Memory B cell (primary cell): ENCODE measurements at places on chromosomes 1 and 21.

DNA sequence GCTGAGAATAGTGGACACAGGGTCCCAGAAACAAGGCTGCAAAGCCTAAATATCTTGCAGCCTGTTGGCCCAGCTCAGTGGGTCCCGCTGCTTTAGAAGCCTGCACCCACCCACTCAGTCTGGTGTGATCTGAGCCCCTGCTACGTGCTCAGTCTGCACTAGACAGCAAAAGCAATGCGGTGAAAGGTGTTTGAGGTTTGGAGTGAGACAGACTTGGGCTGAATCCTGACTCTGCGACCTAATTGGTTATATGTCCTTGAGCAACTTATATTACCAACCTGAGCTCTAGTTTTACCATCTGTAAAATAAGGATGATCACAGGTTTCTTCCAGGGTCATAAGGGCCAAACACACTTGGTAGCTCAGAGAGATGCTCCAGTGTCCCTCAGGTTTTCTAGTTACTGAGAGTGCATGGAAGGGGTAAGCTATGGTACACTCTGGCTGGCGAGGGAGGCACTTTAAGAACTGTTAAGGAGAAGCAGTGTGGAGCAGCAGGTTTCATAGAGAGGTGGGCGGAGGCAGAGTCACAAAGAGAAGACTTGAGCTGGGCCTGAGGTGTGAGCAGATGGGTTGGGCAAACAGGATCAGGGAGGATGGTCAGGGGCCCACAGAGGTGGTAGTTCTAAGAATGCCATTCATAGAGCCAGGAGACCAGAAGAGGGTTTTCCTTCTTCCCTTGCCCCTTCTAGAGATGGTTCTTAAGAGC, 10.1 kb downstream of the TMEM200B start:
- peaks cover 35% of the 10 kb centered on the region for H3K36me3 ChIP-seq
- H3K4me3 ChIP-seq, result no peak overlapping the region
- no peak for DNase-seq
- no peaks in the 10 kb centered on the region for H3K4me1 ChIP-seq
- H3K27ac ChIP-seq, result no peak overlapping the region
- H3K27me3 ChIP-seq, result no peaks in the 10 kb centered on the region

DNA sequence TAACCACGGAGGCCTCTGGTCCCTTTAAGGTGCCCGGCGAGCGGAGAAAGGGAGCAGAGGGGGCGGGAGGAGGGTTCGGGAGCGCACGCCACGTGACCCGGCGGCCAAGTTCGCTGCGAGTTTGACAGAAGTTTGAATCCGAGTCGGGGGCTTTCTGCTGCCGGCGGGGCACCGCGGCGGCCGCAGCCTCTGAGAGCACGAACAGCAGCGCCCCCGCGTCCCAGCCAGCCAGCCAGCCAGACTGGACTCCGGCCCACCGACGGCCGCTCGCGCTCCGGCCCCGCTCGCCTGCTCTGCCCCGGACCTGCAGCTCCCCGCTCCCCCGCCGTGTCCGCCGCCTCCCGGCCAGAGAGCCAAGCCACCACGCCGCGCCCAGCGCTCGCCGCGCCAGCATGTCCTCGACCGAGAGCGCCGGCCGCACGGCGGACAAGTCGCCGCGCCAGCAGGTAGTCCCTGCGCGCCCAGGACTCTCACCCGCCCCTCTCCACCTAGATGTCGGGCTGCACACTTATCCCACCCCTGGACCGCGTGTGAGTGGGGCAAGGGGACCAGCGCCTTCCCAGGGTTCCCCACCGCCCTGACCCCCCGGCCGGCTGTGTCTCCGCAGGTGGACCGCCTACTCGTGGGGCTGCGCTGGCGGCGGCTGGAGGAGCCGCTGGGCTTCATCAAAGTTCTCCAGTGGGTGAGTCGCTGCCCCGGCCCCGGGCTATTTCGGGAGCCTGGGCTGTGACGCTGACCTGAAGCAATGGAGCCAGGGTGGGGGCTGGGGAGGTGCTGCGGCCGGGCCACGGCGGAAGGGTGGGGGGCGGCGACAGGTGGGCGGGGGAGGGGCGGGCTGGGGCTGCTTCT, at the start of gene SYPL2:
Gene SYPL2, plus strand, starts transcription at position 95 of the 849 bp plus-strand sequence. Its CDS starts 298 bp downstream, at position 393.
- no peaks in the 10 kb centered on the region for H3K4me1 ChIP-seq
- peak within 1 kb of the TSS; percentile 30 for H3K4me3 ChIP-seq
- H3K27me3 ChIP-seq, result peaks cover 28% of the 10 kb centered on the region

DNA sequence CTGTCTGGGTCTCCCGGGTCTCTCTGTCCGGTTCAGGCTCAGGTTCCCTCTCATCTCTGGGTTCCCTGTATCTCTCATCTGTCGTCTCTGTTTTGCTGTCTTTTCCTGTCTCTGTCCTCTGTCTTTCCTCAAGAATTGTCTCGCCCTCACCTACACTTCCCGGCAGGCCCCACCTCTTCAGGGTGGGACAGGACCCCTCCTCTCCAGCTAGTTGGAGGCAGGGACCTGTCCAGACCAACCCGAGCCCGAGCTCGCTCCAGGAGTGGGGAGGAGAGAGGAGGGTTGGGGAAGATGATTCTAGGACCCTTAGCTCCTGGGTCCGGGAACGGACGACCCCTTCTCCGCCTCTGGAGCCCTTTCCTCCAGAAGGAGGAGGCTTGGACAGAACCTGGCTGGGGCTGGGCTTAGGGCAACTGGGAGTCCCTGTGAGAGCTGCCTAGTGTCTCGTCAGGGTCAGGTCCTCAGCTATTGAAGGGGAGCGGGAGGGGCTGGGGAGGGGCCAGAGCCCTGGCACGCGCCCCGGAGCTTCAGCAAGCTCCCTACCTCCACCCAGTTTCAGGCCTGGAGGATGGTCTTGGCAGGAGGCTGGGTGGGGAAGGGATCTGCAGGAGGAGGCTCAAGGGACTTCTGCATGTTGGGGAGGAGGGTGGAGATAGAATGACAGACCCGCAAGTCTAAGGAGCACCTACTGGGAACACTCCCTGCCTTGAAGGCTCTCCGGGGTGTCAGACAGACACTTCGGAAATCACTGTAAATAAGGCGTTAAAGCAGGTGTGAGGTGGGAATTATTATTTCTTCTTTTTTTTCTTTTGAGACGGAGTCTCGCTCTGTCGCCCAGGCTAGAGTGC, 26.3 kb upstream of the EPB41 start:
- no peaks in the 10 kb centered on the region for H3K27me3 ChIP-seq
- H3K4me1 ChIP-seq, result peaks cover 45% of the 10 kb centered on the region
- peak overlapping the region; percentile 92 for H3K4me3 ChIP-seq
- H3K36me3 ChIP-seq, result peaks cover 1% of the 10 kb centered on the region
- DNase-seq, result no peak

DNA sequence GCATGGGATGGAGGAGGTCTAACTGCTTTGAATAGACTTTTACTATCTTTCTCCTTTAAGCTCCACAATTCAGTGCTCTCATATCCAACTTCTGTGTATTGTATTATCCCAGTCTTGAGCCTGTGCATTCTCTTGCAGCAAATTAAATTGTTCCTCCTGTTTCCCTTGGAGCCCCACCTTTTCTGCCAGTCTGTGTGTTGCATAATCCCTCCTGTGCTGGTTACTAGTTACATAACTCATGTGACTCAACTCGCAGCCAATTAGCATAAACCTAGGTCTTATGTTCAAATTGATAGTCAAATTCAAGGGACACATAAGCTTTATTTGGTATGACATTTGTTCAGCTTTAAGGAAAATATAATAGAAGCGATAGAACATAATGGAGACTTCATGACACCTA, 1863.5 kb downstream of the MRPL39 start:
- H3K36me3 ChIP-seq, result no peaks in the 10 kb centered on the region
- H3K4me1 ChIP-seq, result no peaks in the 10 kb centered on the region
- H3K4me3 ChIP-seq, result no peak overlapping the region

DNA sequence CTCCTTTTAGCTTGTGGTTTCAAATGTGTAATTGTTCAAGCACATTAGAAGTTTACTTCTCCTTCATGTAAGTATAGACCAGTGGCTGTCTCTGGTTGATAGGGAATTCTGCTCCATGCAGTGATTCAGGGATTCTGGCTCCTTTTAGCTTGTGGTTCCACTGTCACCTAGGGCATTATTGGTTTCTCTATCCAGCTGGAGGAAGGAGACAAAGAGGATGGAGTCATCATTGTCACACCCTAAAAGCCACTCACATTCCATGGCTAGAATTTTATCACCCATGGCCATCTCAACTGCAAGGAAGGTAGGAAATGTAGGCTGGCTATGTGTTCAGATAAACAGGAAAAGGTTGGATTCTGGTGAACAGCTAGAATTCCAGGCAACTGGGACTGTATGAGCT, 131.2 kb downstream of the URB2 start:
- H3K27ac ChIP-seq, result no peak overlapping the region
- H3K27me3 ChIP-seq, result no peaks in the 10 kb centered on the region
- H3K4me1 ChIP-seq, result peaks cover 8% of the 10 kb centered on the region
- no peak overlapping the region for H3K4me3 ChIP-seq

- DNase-seq, result no peak
- H3K4me1 ChIP-seq, result peaks cover 13% of the 10 kb centered on the region
- H3K27ac ChIP-seq, result no peak overlapping the region
- peaks cover 18% of the 10 kb centered on the region for H3K36me3 ChIP-seq
- no peak overlapping the region for H3K4me3 ChIP-seq
These were observed 28.9 kb downstream of the ERI3 start for GRCh38 chr1:44326024-44326701.

DNA sequence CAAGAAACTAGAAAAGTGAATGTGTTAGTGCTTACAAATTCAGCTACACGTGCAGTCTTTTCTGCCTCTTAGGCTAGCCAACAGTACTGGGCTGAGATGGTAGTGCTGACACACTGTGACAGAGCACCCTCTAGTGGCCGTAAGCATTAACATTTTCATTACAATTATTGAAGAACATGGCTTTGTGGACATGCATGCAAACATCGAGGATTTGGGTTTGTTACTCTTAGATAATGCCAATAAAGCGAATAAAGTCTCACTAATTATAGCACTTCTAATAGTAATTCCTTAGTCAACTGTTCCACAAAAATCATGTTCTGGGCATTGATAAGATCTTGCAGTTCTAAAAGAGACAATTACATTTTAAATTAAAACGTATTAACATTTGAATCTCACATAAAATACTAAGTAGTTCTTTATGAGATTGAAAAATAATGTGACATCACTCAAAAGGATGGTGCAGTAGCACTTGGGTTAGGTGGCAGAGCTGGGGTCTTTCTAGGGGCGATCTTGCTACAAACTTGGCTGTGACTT, 47.1 kb downstream of the MYSM1 start:
- H3K27ac ChIP-seq, result no peak overlapping the region
- H3K4me1 ChIP-seq, result peaks cover 5% of the 10 kb centered on the region
- no peak overlapping the region for H3K4me3 ChIP-seq
- H3K27me3 ChIP-seq, result no peaks in the 10 kb centered on the region
- peak; percentile 39 for DNase-seq

GRCh38 chr1:37851782-37852210, 7.6 kb downstream of the MTF1 start:
- no peak overlapping the region for H3K4me3 ChIP-seq
- DNase-seq, result no peak

- H3K27me3 ChIP-seq, result no peaks in the 10 kb centered on the region
- H3K4me3 ChIP-seq, result no peak overlapping the region
- H3K36me3 ChIP-seq, result peaks cover 19% of the 10 kb centered on the region
- DNase-seq, result no peak
These were observed 302.7 kb downstream of the HHAT start for GRCh38 chr1:210631399-210631798.

DNA sequence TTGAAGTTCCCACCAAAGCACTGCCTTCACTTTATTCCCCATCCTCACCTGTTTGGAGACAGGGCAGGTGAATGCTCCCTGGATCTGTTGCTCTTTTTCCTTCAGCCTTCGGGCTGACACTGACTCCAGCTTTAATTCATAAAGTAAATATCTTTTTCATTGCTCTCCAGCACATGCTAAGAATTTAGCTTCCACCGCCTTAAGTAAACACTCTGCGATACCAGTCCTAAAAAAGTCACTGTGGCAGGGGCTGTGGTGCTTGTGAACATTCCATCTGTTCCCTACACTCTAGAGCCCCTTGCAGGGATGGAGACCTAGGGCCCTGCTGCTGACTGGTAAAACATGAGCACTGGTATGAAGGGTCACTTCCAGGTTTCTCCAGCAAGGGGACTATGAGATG, 896 bp upstream of the PLA2G2A start:
- H3K27ac ChIP-seq, result no peak overlapping the region
- DNase-seq, result no peak
- H3K4me3 ChIP-seq, result no peak overlapping the region
- no peaks in the 10 kb centered on the region for H3K4me1 ChIP-seq
- H3K27me3 ChIP-seq, result peaks cover 8% of the 10 kb centered on the region

DNA sequence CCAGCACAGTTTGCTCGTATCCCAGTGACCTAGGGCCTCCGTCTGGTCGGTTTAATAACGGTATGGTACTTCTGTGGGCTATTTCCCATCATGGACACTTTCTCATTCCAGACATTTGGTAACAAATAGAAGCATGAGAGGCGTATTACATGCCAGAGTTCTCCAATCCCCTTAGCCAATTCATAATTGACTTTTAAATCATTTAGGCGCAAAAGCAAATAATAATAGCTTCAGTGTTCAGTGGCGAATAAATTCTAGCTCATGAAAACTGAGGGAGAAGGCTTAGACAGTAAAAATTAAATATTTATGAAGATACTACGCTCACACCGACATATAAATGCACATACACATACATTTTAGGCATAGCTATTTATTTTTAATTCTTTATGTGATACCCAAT, 50.6 kb downstream of the CD247 start:
- DNase-seq, result no peak
- peaks cover 2% of the 10 kb centered on the region for H3K4me1 ChIP-seq
- H3K36me3 ChIP-seq, result no peaks in the 10 kb centered on the region
- H3K27me3 ChIP-seq, result no peaks in the 10 kb centered on the region
- H3K4me3 ChIP-seq, result no peak overlapping the region

DNA sequence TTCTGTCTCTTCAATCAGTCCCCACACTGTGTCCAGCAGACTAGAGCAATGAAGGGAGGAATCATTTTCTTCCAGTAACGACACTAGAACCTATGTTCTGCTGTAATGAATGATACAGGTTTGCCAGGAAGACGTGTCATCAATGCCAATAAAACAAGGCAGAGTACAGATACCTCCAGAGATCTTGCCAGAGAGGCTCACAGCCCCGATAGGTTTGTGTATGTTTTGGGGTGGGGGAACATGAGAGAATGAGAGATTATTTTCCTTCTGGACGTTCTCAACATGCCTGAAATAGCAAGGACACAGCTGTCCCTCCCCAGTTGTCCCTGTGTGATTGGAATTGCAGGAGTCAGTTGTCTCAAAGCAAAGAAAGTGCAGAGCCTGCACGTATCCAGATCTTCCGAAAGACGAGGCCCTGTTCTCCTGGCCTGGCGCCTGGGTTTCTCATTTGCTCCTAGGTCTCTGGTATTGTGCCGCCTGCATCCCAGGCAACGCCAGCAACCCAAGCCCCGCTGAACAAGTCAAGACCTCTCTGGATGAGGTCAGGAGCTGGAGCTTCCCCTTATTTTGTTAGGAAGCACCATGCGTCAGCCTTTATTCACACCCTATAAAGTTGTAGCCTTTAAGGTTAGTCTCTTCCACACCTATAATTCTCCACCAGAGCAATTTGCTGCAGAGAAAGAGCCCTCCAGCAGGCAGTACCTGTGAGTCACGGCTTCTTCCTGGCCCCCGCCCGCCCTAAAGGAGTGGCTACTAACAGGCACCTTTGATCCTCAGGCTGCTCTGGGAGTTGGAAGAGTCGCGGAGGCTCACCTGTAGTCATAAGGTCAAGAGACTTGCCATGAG, 130.5 kb downstream of the TOMM20 start:
- no peak overlapping the region for H3K4me3 ChIP-seq
- no peaks in the 10 kb centered on the region for H3K36me3 ChIP-seq
- peaks cover 11% of the 10 kb centered on the region for H3K4me1 ChIP-seq
- DNase-seq, result no peak
- H3K27me3 ChIP-seq, result no peaks in the 10 kb centered on the region

- no peak overlapping the region for H3K4me3 ChIP-seq
- no peak overlapping the region for H3K27ac ChIP-seq
- peaks cover 19% of the 10 kb centered on the region for H3K27me3 ChIP-seq
These were observed 40.7 kb upstream of the COL6A2 start for GRCh38 chr21:46057111-46057709.
